Activated CD8-positive, alpha-beta T cell treated with anti-CD3 and anti-CD28 coated beads, Interleukin-2, amount 10 ng/mL, durations not matched to agents 7 days and 5 days (primary cell): ENCODE measurements at places on chromosomes 2 and 18. TPM values are rescaled to one million over a fixed set of nuclear protein-coding genes. Genes with fewer than 3 reads are reported as not detected.

- no peaks in the 10 kb centered on the region for H3K36me3 ChIP-seq
- DNase-seq, result no peak
- H3K4me3 ChIP-seq, result no peak overlapping the region
Measured at GRCh38 chr2:106579750-106580197, 92.6 kb downstream of the CD8B2 start.

DNA sequence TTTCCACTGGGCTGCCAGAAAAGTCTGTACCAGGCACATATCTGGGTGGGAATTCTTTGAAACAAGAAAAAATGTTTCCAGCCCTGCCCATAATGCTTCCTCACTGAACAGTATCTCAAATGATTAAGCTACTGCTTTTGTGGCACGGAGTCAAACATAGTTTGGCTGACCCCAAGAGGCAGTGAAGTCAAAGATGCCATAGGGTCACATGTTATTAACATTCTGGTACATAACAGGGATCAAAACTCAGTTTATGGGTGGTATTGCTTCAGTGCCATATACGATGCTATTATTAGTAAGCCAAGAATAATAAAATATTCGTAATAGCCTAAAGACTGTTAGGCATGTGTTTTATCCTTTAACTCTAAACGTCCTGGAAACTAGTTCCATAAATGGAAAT is 112.4 kb downstream of the FEZ2 start:
- no peaks in the 10 kb centered on the region for H3K36me3 ChIP-seq
- H3K27ac ChIP-seq, result no peak overlapping the region
- no peaks in the 10 kb centered on the region for H3K4me1 ChIP-seq
- H3K4me3 ChIP-seq, result no peak overlapping the region
- DNase-seq, result no peak

- H3K27ac ChIP-seq, result no peak overlapping the region
- peaks cover 5% of the 10 kb centered on the region for H3K36me3 ChIP-seq
- H3K4me3 ChIP-seq, result no peak overlapping the region
Measured at GRCh38 chr2:101175991-101176390, 24.8 kb upstream of the TBC1D8 start.

DNA sequence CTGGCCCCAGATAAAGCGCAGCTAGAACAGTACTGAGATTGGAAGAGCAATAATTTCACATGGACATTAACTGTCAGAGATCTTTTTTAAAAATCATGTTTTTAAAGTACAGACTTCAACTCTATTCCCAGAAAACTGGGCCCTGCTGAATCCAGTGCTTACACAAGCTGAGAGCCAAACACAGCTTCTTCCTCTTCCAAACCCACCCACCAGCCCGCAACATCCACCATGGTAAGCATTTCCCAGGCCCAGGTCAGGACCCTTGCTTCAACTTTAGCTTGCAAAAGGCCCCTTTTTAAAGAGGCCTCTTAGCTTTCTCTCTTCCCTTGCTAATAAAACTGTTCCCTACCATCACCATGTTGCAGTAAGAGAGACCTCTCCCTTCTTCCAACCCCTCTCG is 2.1 kb downstream of the AAK1 start:
- peak overlapping the region; percentile 92 for H3K4me3 ChIP-seq
- peak overlapping the region; percentile 94 for H3K27ac ChIP-seq
- DNase-seq, result peak; percentile 28
- H3K36me3 ChIP-seq, result peaks cover 57% of the 10 kb centered on the region
- H3K27me3 ChIP-seq, result no peaks in the 10 kb centered on the region

The STAT4 gene
- 157 TPM for total RNA-seq

The NR4A2 gene
- total RNA-seq, result 1.9 TPM

DNA sequence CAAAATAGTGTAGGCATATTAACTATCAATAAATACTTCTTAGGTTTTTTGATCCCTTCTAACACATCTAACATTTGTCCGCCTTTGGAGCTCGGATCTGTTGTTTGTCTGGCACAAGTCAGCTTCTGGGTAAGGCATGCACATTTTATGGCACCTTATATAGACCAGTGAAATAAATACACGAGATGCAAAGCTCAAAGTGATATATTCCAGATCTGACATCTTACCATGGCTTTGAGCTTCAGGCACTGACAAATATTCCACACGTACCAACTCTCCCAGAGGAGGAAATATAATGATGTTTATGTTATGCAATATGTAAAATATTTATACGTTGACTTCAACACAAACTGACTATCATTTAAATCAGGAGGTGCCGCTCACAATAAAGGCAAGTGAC is 430.1 kb upstream of the SMIM21 start:
- no peak overlapping the region for H3K27ac ChIP-seq
- no peaks in the 10 kb centered on the region for H3K4me1 ChIP-seq
- H3K36me3 ChIP-seq, result no peaks in the 10 kb centered on the region
- H3K27me3 ChIP-seq, result no peaks in the 10 kb centered on the region

The FBLN7 gene
- 0.58 TPM for total RNA-seq

- no peaks in the 10 kb centered on the region for H3K27me3 ChIP-seq
- H3K27ac ChIP-seq, result no peak overlapping the region
- H3K36me3 ChIP-seq, result peaks cover 33% of the 10 kb centered on the region
- no peaks in the 10 kb centered on the region for H3K4me1 ChIP-seq
- DNase-seq, result no peak
Measured at GRCh38 chr2:190255676-190256075, 64.0 kb downstream of the HIBCH start.

- H3K4me1 ChIP-seq, result no peaks in the 10 kb centered on the region
- peaks cover 5% of the 10 kb centered on the region for H3K27me3 ChIP-seq
- H3K4me3 ChIP-seq, result no peak overlapping the region
- H3K27ac ChIP-seq, result no peak overlapping the region
- H3K36me3 ChIP-seq, result no peaks in the 10 kb centered on the region
- no peak for DNase-seq
Measured at GRCh38 chr2:160005908-160006307, 56.5 kb downstream of the PLA2R1 start.

DNA sequence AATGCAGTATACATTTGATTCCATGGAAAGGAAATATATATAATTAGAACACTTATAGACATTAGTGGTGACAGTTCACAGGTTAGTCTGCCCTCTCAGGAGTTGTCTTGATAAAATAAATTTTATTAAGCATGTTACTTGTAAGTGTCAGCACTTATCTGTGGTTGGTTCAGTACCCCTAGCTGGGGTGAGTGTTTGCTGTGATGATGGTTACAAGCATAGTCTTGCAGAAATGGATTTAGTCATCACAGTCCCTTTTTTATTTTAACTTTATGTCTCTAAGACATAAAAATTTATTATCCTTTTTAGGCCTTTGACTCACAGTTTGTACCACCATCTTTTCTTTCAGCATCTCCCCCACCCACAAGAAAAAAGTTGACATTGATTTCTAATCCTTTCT is 52.1 kb downstream of the NCK2 start:
- H3K36me3 ChIP-seq, result peaks cover 38% of the 10 kb centered on the region
- peaks cover 90% of the 10 kb centered on the region for H3K4me1 ChIP-seq
- H3K27me3 ChIP-seq, result no peaks in the 10 kb centered on the region
- peak overlapping the region; percentile 97 for H3K27ac ChIP-seq

DNA sequence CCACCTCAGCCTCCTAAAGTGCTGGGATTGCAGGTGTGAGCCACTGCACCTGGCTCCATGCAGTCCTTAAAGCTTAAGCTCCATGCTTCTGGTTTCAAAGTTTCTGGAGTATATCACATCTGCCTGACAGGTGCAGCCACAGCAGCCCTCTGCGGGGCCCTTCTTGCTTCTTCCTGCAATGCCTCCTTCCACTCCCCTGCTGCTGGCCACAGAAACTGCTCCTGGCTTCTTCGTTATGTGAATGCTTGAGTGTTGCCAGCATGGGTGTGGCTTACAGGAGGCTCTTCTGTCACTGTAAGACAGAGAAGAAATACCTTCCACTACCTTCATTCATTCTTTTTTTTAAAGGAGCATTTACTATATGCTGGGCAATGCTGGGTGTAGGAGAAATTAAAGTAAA is 10.1 kb upstream of the CCBE1 start:
- H3K4me1 ChIP-seq, result no peaks in the 10 kb centered on the region
- no peaks in the 10 kb centered on the region for H3K27me3 ChIP-seq
- H3K27ac ChIP-seq, result no peak overlapping the region
- H3K36me3 ChIP-seq, result no peaks in the 10 kb centered on the region
- no peak overlapping the region for H3K4me3 ChIP-seq

The CFAP65 gene
- total RNA-seq, result not detected
